ENCODE measurements at places on chromosomes 4 and X.

GRCh38 chr4:106767991-106768390 is 268.1 kb downstream of the DKK2 start:
- DNase-seq = no peak

DNA sequence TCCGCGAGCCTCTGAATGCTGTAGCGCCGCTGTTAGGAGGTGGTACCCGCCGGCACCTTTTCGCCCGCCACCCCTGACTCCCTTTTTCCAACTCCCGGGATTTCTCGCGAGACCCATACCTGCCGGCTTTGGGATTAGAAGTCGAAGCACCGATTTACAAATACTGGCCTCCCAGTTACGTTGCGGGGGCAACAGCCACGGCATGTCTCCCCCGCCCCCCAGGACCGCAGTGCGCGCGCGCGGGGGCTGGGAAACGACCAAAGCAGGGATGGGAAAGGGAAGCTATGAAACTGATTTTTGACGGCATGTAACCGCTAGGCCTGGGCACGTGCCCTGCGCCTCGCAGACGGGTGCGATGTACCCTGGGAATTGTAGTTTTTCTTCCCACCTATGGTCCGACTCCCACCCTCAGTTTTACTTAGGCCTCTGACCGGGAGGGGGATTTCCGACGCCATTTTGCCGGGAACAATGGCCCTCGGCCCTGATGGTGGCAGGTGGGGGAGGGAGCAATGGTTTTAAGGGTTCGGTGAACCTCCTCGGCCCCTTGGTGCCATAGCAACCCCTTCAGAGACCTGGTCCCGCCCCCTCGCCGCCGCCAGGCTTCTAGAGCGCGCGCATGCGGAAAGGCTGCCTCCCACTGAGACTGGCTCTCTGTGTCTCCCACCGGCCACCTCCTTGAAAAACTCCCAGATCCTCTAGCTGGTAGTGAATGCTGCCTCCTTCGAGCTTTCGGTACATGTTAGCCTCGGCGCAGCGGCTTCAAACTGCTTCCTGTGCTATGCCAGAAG is 772 bp upstream of the WNK3 start:
- DNase-seq = peak; percentile 33

DNA sequence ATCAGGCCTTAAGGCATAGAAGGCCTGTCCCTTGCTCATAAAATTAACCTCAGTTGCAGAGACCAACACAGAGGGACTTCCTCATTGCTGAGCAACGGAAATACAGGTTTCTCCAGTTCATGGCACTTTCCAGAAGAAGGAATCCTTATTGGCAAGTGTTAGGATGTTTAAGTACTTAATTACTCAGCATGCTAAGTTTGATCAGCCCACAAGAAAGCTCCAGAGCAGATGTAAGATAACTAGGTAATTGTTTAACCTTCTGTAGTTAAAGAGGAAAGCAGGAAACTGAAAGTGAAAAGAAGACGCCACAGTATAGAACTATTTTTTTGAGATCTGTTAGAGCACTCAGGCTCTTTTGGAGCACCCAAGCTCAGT is 33.5 kb downstream of the SMS start:
- no peak for DNase-seq

GRCh38 chrX:71458866-71459265 is 74.0 kb upstream of the OGT start:
- no peak for DNase-seq

DNA sequence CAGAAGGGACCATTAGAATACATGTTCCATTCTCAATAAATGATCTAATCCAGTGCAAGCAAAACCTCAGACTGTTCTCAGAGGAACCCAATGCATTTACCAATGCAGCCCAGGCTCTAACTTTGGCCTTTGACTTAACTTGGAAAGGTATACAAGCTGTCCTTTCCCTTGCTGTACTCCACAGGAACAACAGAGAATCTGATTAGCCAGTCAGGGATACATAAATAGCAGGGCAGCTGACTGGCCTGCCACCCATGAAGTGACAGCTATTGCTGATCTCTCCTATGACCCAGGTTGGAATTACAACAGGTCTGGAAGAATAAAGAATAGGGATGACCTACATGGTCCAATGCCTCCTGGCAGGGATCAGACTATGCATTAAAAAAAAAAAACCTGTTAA is 14.5 kb upstream of the CT45A1 start:
- no peak for DNase-seq

- no peak for DNase-seq
Measured at GRCh38 chr4:13599159-13599558, 28.4 kb downstream of the BOD1L1 start.

DNA sequence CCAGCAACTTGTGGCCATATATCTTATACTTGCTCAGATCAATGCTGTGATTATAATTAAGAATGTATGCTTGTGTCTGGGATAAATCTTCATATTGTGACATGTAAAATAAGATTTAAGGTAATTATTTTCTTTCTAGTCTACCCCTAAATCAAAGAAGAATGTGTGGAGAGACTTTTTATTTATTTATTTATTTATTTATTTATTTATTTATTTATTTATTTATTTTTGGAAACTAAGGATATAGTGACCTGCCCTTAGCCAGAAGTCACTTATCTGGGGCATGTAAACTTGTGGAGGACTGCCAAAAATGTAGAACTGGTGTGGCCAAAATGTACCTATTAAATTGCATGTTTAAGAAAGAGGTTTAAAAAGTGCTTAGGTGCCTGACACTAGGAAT is 144.3 kb downstream of the BEND2 start:
- no peak for DNase-seq

GRCh38 chr4:114026447-114026846 is 47.0 kb upstream of the ARSJ start:
- DNase-seq = no peak
